Fibroblast of the aortic adventitia (primary cell): ENCODE measurements at places on chromosomes 1 and 21. TPM values are rescaled to one million over a fixed set of nuclear protein-coding genes. Genes with fewer than 3 reads are reported as not detected.

The AKR7A3 gene
- total RNA-seq, result 0.36 TPM in 1 of 2 replicates, not detected in the other

The APH1A gene
- 83.5 and 110 TPM in 2 replicates for total RNA-seq

The FCMR gene
- total RNA-seq, result not detected in 2 replicates

The GBP5 gene
- under 0.01 TPM in 1 of 2 replicates, not detected in the other for total RNA-seq

The CFAP57 gene
- 0.45 and 0.49 TPM in 2 replicates for total RNA-seq

The URB2 gene
- 9.6 and 10.7 TPM in 2 replicates for total RNA-seq

The SYT2 gene
- total RNA-seq, result not detected in 2 replicates

The FAM167B gene
- total RNA-seq, result 1.4 and 2.1 TPM in 2 replicates

The UBE4B gene
- 55.0 and 59.9 TPM in 2 replicates for total RNA-seq

The HENMT1 gene
- 4.1 and 4.5 TPM in 2 replicates for total RNA-seq

The FAM72D gene
- 2.2 TPM in 1 of 2 replicates, not detected in the other for total RNA-seq

The TSPAN2 gene
- total RNA-seq, result 0.18 and 2.5 TPM in 2 replicates

The ANKRD35 gene
- total RNA-seq, result 3.2 and 3.9 TPM in 2 replicates

The MROH9 gene
- total RNA-seq, result 0.27 and 0.49 TPM in 2 replicates

The KRTAP12-2 gene
- total RNA-seq, result not detected in 2 replicates

The OR2T33 gene
- total RNA-seq, result not detected in 2 replicates

The WARS2 gene
- total RNA-seq, result 21.7 and 22.5 TPM in 2 replicates

The SYCP1 gene
- total RNA-seq, result not detected in 2 replicates

The ITLN2 gene
- 3.8 TPM in 1 of 2 replicates, not detected in the other for total RNA-seq

The TSSK3 gene
- total RNA-seq, result 1.2 and 2.3 TPM in 2 replicates

The S100A5 gene
- total RNA-seq, result 0.99 TPM in 1 of 2 replicates, not detected in the other

The CFHR5 gene
- not detected in 2 replicates for total RNA-seq

The RCSD1 gene
- total RNA-seq, result 0.57 TPM in 1 of 2 replicates, not detected in the other

The BNIPL gene
- total RNA-seq, result 0.18 and 0.33 TPM in 2 replicates

The CYP4B1 gene
- not detected in 2 replicates for total RNA-seq

The CHI3L2 gene
- 6.2 and 10.5 TPM in 2 replicates for total RNA-seq

The LENEP gene
- not detected in 2 replicates for total RNA-seq

The CYB561D1 gene
- 8.1 and 10.1 TPM in 2 replicates for total RNA-seq

The TRIM45 gene
- total RNA-seq, result 3.3 and 8.1 TPM in 2 replicates

The CELA3A gene
- total RNA-seq, result not detected in 2 replicates

The SPTA1 gene
- 1.2 TPM in 1 of 2 replicates, not detected in the other for total RNA-seq

The TEX38 gene
- total RNA-seq, result not detected in 2 replicates

The IGSF3 gene
- total RNA-seq, result 0.27 TPM in 1 of 2 replicates, not detected in the other

The DENND2C gene
- 4.8 and 5.3 TPM in 2 replicates for total RNA-seq

The ADORA1 gene
- 0.72 and 6.5 TPM in 2 replicates for total RNA-seq

The POLR3C gene
- 58.6 and 163 TPM in 2 replicates for total RNA-seq

The NOS1AP gene
- total RNA-seq, result 0.18 TPM in 1 of 2 replicates, not detected in the other

The KRTAP21-2 gene
- total RNA-seq, result not detected in 2 replicates

The SPRR5 gene
- not detected in 2 replicates for total RNA-seq

The SPRR1B gene
- not detected in 2 replicates for total RNA-seq

The PLA2G2D gene
- not detected in 2 replicates for total RNA-seq

The ERRFI1 gene
- 46.4 and 106 TPM in 2 replicates for total RNA-seq

The C1orf105 gene
- total RNA-seq, result not detected in 2 replicates

The SERPINC1 gene
- total RNA-seq, result not detected in 2 replicates

The ITPKB gene
- 7.5 and 17.2 TPM in 2 replicates for total RNA-seq

The SPATA1 gene
- total RNA-seq, result 0.41 and 3.0 TPM in 2 replicates

The PSMA5 gene
- 40.0 and 56.1 TPM in 2 replicates for total RNA-seq

The CGN gene
- 0.09 and 1.1 TPM in 2 replicates for total RNA-seq

The CDK11A gene
- total RNA-seq, result 9.8 and 26.5 TPM in 2 replicates

The CFHR2 gene
- not detected in 2 replicates for total RNA-seq

The SPRR4 gene
- total RNA-seq, result not detected in 2 replicates

The TNFRSF4 gene
- total RNA-seq, result 0.65 TPM in 1 of 2 replicates, not detected in the other

The AKR7A2 gene
- 38.1 and 68.4 TPM in 2 replicates for total RNA-seq

The A3GALT2 gene
- total RNA-seq, result not detected in 2 replicates

The AKT3 gene
- 36.6 and 44.6 TPM in 2 replicates for total RNA-seq

The NBPF4 gene
- total RNA-seq, result not detected in 2 replicates

The RPTN gene
- not detected in 2 replicates for total RNA-seq

The ASPM gene
- 7.5 and 52.4 TPM in 2 replicates for total RNA-seq
